Keratinocyte (primary cell): ENCODE measurements at places on chromosomes 13 and 19. TPM values are rescaled to one million over a fixed set of nuclear protein-coding genes. Genes with fewer than 3 reads are reported as not detected.

MFSD12 gene
- 30.0 to 44.7 TPM (median 34.8 TPM) in 3 replicates for polyA plus RNA-seq

TMPRSS9 gene
- polyA plus RNA-seq: not detected in 3 replicates

MPND gene
- 4.2 to 4.7 TPM (median 4.6 TPM) in 3 replicates for polyA plus RNA-seq

THSD8 gene
- 0.41 to 6.6 TPM (median 2.9 TPM) in 3 replicates for polyA plus RNA-seq

PRR36 gene
- 0.05 TPM in 2 of 3 replicates, not detected in the other for polyA plus RNA-seq

CRLF1 gene
- 0.20 to 1.5 TPM (median 0.98 TPM) in 3 replicates for polyA plus RNA-seq

ATP5F1D gene
- 51.3 to 95.4 TPM (median 80.0 TPM) in 3 replicates for polyA plus RNA-seq

ZNF667 gene
- 2.3 to 4.1 TPM (median 3.0 TPM) in 3 replicates for polyA plus RNA-seq

SPTBN4 gene
- polyA plus RNA-seq: 0.06 to 0.28 TPM (median 0.17 TPM) in 3 replicates

IFNL1 gene
- not detected in 3 replicates for polyA plus RNA-seq

IL4I1 gene
- polyA plus RNA-seq: 0.09 to 0.22 TPM (median 0.13 TPM) in 3 replicates

ZNF492 gene
- 0.15 to 0.43 TPM (median 0.36 TPM) in 3 replicates for polyA plus RNA-seq
